ENCODE measurements at places on chromosomes 7 and 10.

- DNase-seq = no peak
Measured at GRCh38 chr10:59269651-59270050, 92.7 kb downstream of the FAM13C start.

GRCh38 chr7:41538810-41539724 is 163.8 kb downstream of the INHBA start:
- DNase-seq = no peak

GRCh38 chr7:141685285-141686023 is 16.5 kb downstream of the DENND11 start:
- no peak for DNase-seq

DNA sequence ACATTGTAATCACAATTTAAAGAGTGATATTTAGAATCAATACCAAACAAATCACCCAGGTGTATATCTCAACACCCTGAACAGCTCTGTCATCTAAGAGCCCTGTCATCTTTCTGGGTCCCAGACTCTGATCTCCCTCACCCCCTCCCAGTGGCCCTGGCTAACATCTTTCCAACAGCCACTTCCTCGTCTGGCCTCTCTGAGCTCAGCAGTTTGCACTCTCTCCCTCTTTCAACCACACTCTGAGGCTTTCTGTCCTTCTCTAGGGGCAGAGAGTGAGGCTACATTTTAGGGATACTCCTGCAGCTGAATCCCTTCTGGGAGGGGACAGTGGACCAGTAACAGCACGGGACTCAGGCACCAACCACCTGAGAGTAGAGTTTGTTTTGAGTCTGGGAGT is 17.1 kb upstream of the PRRT4 start:
- no peak for DNase-seq

- DNase-seq = no peak
Measured at GRCh38 chr7:22352887-22353286, 4.1 kb downstream of the RAPGEF5 start.

- DNase-seq = no peak
Measured at GRCh38 chr7:37110660-37111424, 337.8 kb downstream of the ELMO1 start.

DNA sequence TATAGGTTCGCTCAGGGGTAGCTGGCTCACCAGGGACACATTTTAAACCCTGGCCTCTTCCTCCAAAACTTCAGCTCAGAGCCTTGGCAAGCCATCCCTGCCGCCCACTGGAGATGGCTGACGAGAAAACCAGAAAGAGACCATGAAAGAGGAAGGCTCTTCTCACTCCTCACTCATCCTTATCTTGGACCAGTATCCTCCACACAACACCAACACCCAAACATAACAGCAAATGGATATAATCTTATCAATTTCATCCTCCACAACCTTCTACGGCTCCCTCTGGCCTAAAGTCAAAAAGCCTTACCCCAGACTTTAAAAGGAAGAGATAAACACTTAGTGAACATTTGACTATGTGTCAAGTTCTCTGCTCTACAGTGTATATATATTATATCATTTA is 26.9 kb downstream of the DLG5 start:
- no peak for DNase-seq

GRCh38 chr7:133934262-133934976 is 192.7 kb upstream of the LRGUK start:
- no peak for DNase-seq

DNA sequence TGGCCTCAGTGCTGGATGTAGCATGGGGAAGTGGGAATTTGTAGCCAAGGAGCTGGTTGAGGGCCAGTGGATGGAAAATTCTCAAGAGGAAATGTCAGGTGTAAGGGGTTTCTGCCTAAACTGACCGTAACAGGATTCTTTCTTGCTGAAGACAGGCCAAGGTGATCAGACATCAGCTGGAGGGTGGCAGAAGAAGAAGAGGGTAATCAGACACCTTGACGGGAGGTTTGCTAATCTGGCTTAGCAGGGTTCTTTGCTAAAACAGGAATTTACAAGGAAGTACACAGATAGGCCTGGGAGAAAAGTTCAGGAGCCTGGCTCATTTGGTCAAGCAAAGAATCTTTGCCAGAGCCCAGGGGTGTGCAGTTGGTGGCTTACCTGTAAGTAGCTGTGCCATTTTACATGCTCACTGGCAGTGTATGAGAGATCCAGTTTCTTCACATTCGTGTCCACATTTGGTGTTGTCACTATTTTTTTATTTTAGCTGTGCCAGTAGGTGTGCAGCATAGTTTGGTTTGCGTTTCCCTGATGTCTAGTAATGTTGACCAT is 73.7 kb downstream of the BMPR1A start:
- DNase-seq = no peak

DNA sequence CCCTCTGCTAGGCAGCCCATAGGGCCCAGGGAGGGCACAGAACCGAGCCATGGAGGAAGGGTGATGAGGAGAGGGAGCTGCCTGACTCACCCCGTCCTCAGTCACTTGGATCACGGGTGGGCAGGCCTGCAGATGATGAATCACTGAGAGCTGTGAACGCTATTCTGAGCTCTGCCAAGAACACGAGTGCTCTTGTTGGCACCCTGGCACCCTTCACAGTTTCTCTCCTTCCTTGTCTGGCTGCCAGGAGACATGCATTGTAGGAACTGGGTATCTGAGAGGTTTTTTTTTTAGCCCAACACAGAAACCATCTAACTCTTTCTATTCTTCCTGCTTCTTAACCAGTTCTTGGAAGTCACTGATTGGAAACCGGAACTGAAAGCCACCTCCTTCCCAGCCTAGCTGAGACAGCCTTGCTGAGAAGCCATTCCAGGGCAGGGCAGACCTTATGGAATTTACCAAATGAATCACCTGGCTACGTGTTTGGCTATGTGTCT is 82.1 kb downstream of the SLC37A3 start:
- peak; percentile 74 for DNase-seq

DNA sequence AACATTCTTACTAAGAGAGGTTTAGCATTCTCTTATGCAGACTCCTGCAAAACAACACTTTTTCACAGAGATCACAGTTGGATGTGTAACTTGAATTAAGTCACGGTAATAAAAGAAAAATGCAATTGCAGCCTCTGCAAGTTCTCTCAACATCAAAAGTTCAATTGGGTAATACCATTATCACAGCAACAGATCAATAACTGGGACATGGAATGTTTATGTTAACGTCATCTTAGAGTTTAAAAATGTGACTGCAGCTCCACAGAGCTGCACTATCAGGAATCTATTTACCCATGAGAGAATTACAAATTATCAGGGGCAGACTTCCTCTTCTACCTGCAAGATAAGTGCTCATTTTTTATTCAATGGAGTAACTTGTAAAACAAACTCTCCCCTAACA is 86.7 kb downstream of the VSTM4 start:
- no peak for DNase-seq

DNA sequence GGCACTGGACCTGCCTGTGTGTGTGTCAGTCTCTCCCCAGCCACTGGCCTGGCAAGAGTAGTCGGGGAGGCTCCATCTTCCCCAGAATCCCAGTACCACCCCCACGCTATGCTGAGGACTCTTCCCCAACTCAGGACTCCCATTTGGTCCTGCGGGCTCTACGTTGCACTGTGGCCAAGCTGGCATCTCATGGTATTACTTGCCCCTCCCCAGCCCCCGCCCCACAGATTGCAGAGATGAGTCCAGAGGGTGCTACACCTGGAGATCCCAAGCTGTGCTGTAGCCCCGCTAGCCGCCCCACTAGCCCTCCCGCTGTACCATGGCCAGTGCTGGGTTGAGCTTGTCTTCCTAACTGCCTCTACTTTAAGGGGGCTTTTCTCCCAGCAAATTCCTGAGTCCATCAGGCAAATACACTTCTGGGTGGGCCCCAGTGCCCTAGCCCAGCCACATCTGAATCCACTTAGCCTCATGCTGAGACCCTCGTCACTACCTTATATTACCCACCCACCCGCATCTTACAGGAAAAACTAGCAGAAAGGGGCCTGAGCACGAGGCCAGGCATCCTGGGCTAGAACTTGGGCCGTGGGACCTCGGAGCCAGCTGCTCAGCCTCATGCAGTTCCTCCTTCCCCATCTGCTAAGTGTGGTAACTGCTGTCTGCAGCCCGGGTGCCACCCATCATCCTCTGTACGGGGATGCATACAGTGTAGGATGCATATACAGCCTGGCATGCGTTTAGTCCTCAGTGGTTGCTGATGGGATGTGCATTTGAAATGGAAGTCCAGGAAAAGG is 65.8 kb upstream of the CACUL1 start:
- DNase-seq = no peak

DNA sequence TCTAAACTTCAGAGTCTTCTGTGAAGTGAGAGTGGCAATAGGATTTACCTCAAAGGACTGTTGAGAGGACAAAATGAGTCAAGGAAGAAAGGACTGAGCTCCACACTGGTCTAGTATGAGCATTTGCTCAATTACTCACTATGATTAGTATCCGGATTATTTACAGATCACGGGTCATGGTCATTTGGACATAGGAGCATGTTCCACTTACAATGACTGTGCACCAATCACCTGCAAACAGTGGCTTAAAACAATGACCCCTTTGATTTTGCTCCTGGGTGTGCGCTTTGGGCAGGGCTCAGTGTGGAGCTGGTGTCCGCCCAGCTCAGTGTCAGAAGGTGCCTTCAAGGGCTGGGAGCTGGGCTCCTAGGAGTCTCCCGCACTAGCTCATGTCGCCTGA is 225.4 kb downstream of the TCERG1L start:
- DNase-seq = no peak

DNA sequence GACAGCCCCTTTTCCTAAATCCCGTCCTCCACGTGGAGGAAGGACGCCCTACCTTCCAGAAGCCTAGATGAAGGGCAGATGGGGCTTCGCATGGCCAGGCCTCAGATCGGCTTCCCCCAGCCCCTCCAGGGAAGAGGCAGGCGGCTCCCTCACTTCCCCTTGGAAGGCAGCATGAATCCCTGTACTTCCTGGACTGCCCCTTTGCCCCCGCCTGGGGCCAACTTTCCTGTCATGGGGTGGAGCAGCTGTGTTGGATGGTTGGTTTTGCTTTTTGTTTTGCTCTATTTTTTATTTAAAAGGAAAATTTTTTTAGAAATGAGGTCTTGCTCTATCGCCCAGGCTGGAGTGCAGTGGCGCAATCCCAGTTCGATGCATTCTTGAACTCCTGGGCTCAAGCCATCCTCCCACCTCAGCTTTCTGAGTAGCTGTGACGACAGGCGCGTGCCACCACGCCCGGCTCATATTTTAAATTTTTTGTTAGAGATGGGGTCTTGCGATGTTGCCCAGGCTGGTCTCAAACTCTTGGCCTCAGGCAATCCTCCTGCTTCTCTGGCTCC is 27.2 kb downstream of the GTF2IRD1 start:
- DNase-seq = no peak

- DNase-seq = no peak
Measured at GRCh38 chr7:113562801-113563200, 356.0 kb downstream of the PPP1R3A start.

- no peak for DNase-seq
Measured at GRCh38 chr7:30469303-30469702, 9.3 kb downstream of the NOD1 start.

- DNase-seq = no peak
Measured at GRCh38 chr7:93226310-93226709, at the start of gene HEPACAM2. TSS of gene HEPACAM2 (minus strand) at chr7:93226469.

DNA sequence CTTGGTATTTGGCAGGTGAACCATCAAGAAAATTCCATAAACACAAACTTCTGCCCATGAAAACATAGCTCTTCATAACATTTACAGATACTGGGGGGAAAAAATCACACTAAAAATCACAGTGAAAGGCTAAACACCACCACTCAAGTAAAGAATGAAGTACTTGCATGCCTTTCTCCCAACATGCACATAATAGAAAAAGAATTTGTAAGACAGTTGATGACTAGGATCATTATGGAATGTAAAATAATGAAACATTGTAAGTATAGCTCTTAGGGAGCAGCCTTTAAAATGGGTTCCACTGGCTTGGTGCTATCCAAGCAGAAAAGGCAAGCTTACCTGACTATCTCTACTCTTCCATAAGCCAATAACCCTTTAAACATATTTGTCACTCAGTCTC is 299.9 kb upstream of the LRRN3 start:
- no peak for DNase-seq

DNA sequence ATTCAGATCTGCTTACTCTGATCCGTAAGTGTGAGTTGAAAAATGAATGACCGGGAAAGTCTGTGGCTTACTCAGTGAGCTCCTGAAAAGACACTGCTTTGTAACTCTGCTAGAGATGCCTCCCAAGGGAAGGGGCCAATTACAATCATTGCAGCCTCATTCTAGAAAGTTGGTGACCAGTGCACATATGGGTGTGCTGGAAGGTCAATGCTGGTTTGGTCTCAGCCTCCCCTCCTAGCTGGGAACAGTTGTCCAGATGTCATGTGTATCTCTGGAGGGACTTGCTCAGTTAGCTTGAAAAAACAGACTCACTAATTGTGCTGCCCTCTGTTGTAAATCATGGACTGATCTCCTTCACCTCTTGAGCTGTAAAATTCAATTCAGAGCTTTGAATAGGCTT is 405.0 kb downstream of the ADRA2A start:
- no peak for DNase-seq

GRCh38 chr10:6501931-6502330 is 78.1 kb downstream of the PRKCQ start:
- DNase-seq = no peak

GRCh38 chr10:123583639-123584418 is 82.3 kb upstream of the GPR26 start:
- no peak for DNase-seq

- no peak for DNase-seq
Measured at GRCh38 chr7:107104801-107105200, 60.3 kb downstream of the PRKAR2B start.

DNA sequence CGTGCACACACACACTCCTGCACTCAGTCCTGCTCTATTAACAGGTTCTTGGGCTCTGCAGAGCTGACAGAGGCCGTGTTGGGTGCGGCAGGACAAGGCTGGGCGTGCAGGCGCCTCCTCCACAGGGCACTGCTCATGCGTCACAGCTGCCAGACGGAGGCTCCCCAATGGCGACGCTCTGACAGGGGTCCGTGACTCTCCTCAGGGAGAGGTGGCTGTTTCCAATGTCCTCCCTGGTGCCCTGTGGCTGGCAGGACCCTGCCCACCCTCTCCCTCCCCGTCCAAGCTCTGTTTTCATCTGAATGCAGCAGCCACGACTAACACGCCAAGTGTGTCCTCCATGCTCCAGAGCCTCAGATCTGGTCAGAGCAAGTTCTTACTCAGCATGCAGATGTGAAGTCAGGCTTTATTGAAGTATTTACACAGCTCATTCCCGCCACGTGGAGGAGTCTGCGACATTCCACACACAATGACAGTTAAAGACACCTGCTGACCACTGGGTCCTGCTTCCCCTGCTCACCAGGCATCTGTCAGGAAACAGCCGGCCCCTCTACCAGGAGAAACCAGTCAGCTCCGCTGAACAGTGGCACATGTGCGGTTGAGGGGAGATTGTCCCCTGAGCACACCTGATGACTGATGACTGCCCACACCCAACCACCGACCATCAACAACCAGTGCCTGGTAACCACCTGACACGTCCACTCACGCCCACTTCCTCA is 116.7 kb downstream of the VIPR2 start:
- no peak for DNase-seq

DNA sequence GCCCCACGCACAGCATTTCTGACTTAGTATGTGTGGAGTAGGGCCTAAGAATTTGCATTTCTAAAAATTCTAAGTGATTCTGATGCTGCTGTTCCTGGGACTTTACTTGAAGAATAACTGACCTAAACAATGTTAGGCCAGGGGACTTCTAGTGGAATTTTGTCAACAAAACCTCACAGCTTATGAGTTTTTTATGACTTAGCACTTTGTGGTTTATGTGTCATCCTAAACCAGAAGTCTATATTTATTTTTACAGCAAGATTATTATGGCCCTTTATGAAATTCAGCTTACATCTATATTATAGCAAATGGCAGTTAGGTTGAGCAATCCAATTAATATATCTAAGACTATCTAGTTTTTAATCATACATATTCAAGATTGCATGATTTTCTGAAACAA is 24.6 kb upstream of the BET1 start:
- no peak for DNase-seq

GRCh38 chr7:33862946-33863814 is 42.2 kb upstream of the BMPER start:
- DNase-seq = no peak

Data from CD4-positive, alpha-beta T cell treated with Interferon gamma for 1 hour (primary cell).